ENCODE measurements at places on chromosomes 12 and 14.

- DNase-seq = no peak
These were observed 84.9 kb downstream of the MIA2 start for GRCh38 chr14:39318574-39318973.

GRCh38 chr12:14959916-14960496 is 1.4 kb downstream of the ARHGDIB start:
- no peak for DNase-seq

GRCh38 chr14:106872611-106873446 is 1346.4 kb downstream of the TMEM121 start:
- peak; percentile 82 for DNase-seq

DNA sequence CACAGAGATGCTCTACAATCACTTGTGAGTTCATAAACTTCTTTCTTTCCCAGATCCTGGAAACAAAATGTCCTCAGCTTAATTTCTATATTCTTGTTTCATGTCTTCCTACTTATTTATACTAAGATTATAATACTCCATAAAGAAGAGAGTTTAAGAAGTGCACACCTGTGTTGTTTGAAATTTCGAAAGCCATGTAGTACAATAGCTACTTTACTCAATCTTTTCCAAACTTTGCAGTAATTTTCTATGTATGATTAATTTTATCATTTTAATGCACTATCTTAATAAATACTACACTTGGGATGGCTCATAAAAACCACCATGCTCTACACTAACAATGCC is 300 bp upstream of the TTC5 start:
- DNase-seq = no peak

GRCh38 chr12:54940727-54941315 is 43.7 kb downstream of the TESPA1 start:
- no peak for DNase-seq

DNA sequence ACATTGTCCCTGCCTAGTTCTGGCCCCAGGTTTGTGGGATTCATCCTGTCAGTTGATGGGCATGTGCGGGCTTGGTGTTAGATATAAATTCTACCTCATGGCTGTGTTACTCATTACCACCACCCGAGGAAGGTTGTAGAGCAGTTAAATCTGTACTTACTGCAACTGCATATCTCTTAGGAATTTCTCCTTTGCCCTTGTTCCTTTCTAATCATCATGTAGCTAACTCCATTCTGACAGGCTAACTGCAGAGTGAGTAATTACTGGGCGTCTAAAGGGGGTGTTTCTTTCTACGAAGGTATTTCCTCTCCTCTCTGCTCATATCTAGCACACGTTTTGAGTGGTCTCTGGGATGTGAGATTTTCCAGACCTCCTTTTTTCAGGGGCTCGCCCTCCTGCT is 1076.7 kb downstream of the TMTC2 start:
- no peak for DNase-seq

- no peak for DNase-seq
These were observed 3.1 kb upstream of the CREBL2 start for GRCh38 chr12:12608557-12608957.

DNA sequence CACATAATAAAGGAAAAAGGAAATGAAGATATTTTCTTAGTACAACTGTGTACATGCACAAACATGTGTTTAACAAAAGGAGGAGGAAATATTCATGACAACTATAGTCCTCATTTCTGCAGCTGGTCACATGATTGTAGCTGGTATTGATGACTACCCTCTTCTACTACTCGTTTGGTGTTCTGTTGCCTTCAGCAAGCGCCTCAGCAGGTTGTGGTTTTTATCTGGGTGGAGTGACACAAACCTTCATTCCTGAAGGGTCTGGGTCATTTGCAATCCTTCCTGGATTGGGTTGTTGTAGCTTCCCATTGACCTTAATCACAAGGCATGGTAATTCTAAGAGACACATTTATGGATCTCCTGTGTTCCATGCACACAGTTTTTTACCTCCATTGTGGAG is 1009.9 kb upstream of the USP15 start:
- no peak for DNase-seq

DNA sequence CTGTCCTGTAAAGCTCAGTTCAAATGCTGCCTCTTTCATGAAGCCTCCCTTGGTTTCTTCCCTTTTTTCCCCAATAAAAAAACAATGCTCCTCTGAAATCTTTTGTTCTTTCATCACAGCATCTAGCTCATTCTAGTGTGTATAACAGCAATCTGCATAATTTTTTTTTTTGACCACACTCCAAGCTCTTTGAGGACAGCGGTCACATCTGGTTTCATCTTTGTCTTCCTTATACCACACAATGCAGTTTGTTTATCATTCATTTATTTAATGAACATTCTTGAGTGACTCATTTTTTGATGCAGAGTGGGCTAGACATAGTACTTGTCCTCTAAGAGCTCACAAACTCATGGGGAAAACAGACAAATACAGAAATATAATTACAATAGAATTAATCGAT is 7.3 kb downstream of the GNG2 start:
- DNase-seq = no peak

DNA sequence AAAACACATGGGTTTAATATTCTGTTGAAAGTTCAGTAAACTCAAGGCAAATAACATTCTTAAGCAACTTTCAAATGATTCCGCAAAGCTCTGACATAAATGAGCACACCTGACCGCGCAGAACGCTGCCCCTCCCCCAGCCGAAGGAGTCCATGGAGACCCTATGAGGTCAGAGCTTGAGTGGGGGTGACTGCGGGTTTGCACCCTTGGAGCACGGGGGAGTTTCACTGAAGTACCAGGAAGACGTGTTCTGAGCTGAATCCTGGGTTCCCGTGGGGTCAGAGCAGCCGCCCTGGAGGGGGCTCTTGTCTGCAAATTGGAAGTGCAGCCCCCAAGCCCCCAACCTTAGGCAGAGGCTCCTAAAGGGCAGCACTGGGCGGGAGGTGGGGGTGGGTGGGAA is 324.1 kb upstream of the SFSWAP start:
- DNase-seq = no peak

GRCh38 chr14:29016050-29016900 is 249.7 kb downstream of the FOXG1 start:
- peak; percentile 5 for DNase-seq

GRCh38 chr12:47082796-47083621 is 3.2 kb upstream of the AMIGO2 start:
- no peak for DNase-seq

GRCh38 chr12:19846574-19846973 is 407.3 kb downstream of the AEBP2 start:
- DNase-seq = no peak

DNA sequence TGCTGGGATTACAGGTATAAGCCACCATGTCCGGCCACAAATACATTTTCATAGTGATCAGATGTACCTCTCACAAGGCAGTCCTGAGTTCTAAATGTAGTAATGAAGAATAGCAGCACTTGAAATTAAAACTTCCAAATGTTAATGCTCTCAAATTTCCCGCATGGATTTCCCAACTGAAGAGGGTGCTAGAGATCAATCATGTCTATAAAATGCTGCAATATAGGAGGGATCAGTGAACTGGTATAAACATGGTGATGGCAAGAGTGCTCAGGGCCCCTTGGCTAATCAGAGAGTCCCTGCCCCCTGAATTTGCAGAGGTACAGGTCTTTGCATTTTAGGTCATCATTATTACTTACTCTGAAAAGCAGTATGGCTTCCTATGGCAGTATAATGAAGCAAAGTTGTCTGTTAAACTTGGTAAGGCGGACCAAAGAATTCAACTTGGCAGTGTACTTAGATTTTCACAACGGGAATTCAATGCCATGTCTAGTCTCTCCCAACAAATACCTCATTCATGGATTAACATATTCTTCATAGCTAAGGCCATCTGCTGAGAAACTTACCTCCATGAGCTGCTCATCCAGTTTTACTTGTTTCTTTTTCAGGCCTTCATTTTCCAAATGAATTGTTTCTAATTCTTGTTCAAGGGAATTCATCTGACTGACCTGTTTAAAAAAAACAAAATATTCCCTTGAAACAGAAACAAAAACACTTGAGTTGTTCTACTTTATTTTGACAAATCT is 67.0 kb upstream of the SAV1 start:
- no peak for DNase-seq

DNA sequence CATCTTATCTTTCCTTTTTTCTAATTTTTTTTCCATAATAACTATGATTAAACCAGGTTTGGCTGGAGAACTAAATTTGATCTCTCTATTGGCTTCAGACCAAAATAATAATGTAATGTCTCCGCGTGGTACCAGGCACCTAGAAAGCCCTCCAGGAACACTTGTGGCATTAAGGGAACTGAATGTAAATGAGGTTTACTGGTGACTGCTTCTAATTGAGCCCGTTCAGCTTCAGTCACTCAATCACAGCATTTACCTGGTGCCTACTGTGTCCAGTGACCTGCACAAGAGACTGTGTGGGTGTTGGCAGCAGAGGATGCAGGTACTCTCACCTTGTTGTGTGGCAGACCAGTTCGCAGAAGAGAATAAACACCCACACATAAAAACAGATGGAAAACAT is 302.5 kb downstream of the DPF3 start:
- DNase-seq = no peak

DNA sequence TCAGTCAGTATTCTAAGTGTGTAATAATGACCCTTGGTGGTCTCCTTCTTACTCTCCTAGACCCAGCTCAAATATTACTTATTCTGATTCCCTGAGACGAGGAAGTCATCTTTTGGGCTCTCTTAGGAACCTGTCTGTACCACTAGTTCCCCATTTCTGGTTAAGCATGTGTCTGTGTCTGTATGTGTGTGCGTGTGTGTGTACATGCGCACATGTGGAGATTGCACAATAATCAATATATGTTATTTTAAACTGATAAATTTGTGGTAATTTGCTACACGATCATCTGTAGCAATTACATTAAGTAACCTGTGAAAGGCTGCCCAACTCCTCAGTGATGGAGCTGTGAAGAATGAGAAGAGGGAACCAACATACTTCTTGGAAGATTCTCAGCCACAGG is 132.2 kb downstream of the ASCL4 start:
- DNase-seq = peak; percentile 74

DNA sequence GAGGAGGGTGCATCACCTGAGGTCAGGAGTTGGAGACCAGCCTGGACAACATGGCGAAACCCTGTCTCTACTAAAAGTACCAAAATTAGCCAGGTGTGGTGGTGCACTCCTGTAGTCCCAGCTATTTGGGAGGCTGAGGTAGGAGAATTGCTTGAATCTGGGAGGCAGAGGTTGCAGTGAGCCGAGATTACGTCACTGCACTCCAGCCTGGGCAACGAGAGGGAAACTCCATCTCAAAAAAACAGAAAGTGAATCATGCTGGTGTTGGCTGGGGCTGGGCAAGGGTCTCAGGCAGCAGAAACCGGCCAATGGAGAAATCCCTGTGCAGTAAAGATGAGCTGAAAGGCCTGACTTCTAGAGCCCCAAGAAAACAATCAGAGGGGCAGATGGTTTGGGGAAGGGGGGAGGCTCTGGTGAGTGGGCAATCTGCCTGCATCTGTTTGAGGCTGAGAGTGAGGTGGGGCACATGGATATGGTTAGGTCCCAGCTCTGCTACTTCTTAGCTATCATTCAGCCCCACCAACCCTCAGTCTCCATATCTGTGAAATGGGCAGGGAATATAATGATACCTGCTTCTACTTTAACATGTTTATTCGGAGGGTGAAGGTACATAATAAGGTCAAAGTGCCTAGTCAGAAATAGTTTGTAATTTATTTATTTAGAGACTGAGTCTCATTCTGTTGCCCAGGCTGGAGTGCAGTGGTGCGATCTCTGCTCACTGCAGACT is 21.3 kb upstream of the COX6A1 start:
- no peak for DNase-seq

DNA sequence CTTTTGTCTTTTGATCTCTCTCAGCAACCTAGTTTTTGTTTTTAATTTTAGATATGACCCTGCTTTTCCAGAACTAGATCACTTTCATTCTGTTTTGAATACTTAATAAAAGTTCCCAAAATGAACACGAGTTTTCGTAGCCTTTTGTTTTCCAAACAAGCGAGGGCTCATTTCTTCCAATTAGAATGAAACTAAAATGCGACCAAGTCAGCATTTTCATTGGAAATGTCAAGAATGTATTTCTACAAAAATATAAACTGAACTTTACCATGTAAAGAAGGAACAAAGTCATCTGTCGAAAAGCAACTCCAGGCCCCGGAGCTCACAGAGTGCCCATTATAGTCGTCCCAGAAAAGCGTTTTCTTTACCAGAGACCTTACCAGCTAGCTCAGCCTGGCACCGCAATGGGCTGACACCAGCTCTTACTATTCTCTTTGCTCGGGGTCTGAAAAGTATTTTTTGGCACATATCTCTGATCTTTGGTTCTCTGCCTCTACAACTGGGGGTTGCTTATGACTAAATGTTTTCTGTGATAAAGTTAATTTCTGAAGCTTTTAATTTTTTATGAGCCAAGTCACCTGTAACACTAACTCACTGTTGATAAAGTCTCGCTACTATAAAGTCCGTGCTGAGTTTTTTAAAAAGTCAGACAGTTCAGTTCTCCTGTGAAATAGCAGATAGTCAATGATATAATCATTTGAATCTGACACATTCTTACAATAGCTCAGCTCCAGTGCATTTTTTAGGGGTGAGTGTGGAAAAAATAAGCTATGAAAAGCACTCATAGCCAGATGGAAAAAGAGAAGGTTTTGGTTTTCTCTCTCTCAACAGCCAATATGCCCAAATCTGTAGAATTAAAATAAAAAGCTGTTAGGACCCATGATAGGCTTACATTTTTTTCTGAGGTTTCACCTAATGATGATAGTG is 43.4 kb downstream of the SAMD4A start:
- DNase-seq = no peak

- DNase-seq = no peak
These were observed 8.3 kb downstream of the MAP4K5 start for GRCh38 chr14:50524060-50524459.

DNA sequence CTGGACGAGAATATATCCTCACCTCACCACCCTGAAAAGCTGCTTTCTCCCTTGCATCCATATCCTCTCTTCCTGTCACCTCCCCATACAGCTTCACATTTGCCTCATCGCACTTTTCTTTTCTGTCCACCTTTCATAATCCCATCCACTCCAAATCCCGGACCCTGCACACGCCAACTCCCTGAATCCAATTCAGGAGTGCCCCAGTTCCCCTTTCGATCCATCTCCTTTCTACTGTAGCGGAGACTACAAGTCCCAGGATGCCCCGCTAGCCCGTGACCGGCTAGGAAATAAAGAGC is 2.5 kb downstream of the TMEM253 start:
- no peak for DNase-seq

GRCh38 chr14:32991691-32992090 is 53.0 kb downstream of the NPAS3 start:
- DNase-seq = no peak

DNA sequence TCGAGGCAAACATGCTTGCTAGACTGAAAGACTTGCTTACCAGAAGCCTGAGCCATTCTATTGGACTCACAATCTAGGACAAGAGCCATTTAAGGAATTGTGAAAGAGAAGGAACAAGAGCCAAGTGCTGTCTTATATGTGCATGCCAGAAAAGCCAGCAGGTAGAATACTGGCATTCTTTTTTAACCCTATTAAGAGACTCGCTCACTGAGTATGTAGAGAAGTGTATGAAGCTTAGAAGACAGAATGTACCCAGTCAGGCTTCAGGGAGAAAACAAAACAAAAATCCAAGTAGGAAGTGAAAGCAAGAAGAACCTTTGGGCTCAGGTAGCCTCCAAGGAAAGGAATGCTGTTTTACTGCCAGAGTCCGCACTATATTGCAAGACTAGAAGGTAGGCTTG is 65.9 kb downstream of the DCAF5 start:
- no peak for DNase-seq

- DNase-seq = no peak
These were observed 121.9 kb upstream of the SLC38A2 start for GRCh38 chr12:46494424-46494823.

- peak; percentile 36 for DNase-seq
These were observed 95.7 kb downstream of the RFLNA start for GRCh38 chr12:124390442-124391097.

All from hematopoietic multipotent progenitor cell (in vitro differentiated cells).